ENCODE measurements at places on chromosomes 2 and 18.

DNA sequence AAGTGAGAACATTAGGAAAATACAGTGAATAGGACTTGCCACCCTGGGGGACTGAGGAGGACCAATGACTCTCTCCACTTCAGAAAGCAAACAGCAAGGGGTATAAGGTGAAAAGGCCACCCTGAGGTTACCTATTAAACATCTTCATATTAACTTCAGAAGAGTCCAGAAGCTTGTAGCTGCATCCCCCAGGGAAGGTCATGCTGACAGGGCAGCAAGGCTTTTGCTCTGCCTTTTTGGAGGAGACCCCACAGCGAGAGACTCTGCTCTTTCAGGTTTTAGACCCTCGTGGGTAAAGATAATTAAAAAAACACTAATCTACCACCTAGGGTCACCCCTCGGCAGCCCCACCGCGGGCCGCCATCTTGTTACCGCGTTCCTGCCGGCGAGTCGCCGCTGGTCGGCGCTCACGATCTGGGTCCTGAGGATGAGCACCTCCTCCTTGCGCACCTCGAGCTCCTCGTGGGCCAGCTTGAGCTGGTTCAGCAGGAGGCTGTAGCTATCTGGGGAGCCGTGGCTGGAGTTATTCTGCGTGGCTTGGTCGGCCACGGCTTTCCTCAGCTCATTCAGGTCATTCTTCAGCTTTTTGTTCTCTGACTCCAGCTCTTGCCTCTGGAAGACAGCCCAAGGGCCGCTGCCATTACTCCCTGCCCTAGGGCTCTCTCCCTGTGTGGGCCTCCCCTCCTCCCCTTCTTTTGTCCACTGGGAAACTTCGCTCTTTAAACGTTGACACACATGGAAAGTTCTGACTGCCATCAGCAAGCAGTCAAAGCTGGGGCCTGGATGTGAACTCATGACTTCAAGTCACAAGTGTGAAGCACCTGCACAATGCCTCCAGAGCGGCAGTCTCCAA is 50.7 kb upstream of the ACAA2 start:
- DNase-seq, result no peak

- no peak for DNase-seq
Observed at GRCh38 chr2:102147935-102148334, 5.4 kb downstream of the IL1R1 start.

DNA sequence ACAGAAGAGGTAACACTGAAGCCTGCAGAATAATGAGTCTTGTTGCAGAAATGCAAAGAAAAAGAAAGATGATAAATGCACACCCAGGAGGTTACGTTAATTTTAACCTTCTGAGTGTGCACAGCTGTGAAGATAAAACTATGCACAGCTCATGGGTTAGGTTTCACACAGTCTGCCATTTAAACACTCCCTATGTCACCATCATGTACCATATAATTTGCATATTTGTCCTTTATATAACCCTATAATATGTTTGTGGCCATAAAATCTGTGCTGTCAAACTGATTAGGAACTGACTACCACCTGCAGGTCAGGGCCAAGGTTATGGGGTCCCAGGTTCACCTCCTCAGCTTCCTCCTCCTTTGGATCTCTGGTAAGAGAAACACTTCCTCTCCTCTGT is 205.5 kb downstream of the RPIA start:
- DNase-seq, result peak; percentile 74

- DNase-seq, result peak; percentile 40
Observed at GRCh38 chr2:110866466-110866865, 134.1 kb downstream of the ACOXL start.

DNA sequence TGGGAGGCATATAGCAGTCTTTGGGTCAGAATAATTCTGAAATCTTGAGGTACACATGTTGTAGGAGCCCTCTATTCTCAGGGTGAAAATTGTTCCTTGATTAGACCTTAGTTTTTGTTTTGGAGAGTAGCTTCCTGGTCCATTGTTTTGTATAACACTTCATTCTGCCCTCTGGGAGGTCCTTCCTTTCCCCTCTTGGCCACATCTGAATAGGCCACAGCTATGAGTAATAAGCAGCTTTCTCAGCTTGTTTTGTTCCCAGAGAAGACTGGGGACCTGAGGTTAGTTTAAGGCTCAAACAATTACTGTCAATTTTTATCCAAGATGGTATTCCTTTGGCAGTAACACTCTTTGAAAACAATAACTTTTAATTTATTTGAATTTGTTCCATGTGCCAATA is 72.6 kb upstream of the NOL4 start:
- no peak for DNase-seq

DNA sequence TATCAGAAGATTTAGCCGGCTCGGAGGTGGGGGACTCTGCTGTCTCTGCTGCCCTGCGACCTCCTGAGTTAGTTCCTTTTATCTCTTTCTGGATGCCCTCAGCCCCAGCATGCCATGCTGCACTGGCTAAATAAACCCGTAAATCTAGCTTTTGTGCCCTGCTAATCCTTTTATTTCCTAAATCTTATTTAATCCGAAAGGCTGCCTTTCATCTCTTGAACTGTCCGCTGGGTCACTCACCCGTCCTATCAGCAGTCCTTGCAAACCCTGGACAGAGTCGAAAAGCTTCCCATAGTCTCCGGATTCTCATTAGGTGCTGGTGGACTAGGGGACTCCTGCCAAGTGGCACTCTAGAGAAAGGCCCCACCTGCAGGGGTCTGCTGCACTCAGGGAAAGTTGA is 122.0 kb upstream of the APCDD1 start:
- no peak for DNase-seq

DNA sequence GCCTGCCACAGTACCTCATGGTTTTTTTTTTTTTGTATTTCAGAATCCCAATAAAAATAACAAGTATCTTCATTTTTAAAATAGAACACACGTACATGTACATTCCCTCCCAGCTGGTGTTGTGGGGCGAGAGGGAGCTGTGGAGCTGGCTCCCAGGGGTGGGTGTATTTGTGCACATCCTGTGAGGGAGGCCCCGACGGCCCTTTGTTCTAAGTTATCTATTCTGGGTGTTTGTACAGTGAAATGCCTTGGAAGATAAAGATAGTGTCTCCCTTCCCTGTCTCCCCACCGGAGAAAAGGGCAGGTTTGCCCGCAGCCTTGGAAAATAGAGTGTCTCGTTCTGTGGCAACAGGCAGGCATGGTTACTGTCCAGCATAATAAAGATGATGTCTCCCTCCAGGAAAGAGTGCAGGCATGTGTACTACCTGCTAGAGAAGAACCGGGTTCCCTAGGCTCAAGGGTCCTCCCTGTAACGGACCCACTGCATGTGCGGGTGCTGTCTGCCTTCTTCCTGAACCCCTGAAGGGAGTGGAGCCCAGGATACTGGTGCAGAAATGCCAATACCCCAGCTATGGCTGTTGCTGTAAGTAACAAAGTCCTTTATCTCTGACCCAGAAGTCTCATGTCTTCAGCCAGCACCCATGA is 12.1 kb upstream of the ALLC start:
- DNase-seq, result no peak

- DNase-seq, result no peak
Observed at GRCh38 chr2:40190457-40190856, 261.4 kb downstream of the SLC8A1 start.

DNA sequence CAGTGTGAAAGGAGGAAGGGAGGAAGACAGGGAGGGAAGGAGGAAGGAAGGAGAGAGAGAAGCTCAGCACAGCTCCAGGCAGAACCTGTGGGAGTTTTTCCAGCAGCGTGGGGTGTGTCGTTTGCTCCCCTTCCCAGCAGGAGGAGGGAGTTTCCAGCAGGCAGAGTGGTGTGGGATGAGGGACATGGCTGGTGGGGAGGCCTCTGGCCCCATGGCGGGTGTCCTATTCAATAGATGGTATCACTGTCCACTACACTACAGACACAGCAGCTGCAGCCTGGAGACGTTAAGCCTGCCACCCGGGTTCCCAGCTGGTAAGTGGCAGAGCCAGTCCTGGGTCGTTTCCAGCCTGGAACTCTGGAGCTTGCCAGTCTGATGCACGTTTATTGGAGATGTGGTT is 44.7 kb downstream of the GLI2 start:
- no peak for DNase-seq

- DNase-seq, result no peak
Observed at GRCh38 chr2:146602383-146602782, 1242.4 kb upstream of the ACVR2A start.

GRCh38 chr18:24054130-24054529 is 39.6 kb downstream of the TTC39C start:
- DNase-seq, result no peak

DNA sequence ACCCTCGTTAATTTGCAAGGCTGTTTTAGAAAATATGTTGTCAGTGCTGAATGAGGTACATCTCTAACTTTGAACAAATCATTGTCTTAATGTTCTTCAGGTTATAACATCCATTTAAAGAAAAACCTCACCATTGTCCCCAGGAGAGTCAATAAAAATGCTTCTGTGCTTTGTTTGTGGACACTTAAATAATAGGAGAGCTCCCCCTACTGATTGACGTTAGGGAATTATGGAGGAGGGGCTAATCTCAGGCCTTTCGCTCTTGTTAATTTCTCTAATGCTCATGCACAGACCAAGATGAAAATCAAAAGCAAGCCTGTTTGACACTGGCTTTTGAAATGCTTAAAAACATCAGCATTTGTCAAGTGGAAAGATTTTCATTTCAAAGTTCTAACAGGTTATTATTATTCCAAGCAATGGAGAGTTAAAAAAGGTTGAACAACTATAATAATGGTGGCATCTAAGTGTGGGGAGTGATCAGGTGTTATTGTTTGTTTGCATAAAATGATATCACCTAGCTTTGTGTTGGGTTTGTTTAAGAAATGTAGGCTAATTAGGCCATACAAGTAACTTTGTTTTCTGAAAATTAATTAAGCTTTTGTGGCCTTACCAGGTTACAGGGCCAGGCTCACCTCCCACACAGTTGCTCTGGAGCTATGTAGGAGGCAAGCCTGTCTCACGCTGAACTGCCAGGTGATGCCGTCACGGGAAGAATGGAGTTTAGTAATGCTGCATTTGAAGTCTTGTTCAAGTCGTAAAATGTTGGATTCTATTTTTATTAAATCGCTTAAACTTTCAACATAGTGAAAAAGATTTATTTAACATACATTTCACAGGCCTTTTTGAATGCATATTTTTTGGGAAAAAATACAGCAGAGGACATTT is 51.7 kb upstream of the SMIM21 start:
- DNase-seq, result peak; percentile 27

DNA sequence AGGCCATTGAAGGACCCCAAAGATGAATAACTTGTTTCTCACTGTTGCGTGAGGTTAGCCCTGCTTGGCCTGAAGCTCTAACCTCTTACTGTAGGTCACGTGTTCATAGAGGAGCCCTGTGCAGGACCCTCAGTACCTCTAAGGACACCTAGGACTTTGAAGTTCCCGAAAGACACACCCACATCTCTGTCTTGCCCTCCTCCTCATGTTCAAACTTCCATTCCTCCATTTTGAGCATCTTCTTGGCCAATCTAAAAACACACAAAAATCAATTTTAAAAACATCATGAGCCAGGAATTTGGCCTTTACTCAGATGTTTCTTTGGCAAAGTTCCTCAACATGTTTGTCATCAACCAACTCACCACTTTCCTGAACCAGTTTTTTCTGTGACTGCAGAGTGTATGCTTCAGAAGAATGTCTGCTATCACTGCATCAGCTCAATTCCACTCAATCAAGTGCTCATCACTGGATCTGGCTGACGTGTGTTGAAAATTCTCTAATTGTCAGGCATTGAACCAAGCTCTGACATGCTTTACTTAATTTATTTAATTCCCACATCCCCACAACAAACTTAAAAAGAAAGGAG is 101.6 kb downstream of the AP1S3 start:
- DNase-seq, result no peak

DNA sequence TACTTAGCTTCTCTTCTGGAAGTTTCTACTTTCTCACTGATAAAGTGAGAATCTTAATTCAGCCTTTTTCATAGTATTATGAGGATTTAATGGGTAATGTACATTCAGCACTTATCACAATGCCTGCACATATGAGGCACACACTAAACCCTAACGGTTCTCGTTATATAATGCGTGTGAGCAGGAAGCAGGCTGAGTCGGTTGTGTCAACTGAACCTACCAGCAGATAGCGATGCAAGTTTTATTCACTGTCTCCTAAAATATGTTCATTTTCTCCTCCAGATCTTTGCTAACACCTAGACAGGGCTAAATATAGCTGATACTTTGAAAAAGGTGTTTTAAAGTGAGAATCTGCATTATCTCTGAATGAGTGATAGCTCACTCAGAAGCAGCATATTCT is 201.6 kb downstream of the ALPK2 start:
- DNase-seq, result no peak

Data from NCI-H526 treated with DMSO at 0.1 percent for 48 hours (cell line).